ENCODE measurements at places on chromosomes 2 and 18.

DNA sequence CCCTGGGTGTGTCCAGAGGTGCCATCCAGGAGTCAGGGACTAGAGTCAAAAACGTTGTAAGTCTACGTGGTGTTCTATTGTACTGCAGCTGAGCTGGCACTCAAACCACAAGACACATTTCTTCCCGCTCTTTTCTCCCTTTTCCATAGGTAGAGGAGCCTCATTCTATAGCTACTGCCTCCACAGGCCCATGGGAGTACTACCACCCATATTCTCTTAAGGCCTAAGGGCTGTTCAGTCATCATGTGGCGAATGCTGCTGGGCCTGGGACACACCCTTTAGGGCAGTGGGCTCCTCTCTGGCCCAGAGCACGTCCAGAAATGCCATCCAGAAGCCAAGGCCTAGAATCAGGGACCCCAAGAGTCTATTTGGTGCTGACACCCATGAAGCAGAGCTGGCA, 1271.7 kb downstream of the CNTNAP5 start:
- DNase-seq = no peak

DNA sequence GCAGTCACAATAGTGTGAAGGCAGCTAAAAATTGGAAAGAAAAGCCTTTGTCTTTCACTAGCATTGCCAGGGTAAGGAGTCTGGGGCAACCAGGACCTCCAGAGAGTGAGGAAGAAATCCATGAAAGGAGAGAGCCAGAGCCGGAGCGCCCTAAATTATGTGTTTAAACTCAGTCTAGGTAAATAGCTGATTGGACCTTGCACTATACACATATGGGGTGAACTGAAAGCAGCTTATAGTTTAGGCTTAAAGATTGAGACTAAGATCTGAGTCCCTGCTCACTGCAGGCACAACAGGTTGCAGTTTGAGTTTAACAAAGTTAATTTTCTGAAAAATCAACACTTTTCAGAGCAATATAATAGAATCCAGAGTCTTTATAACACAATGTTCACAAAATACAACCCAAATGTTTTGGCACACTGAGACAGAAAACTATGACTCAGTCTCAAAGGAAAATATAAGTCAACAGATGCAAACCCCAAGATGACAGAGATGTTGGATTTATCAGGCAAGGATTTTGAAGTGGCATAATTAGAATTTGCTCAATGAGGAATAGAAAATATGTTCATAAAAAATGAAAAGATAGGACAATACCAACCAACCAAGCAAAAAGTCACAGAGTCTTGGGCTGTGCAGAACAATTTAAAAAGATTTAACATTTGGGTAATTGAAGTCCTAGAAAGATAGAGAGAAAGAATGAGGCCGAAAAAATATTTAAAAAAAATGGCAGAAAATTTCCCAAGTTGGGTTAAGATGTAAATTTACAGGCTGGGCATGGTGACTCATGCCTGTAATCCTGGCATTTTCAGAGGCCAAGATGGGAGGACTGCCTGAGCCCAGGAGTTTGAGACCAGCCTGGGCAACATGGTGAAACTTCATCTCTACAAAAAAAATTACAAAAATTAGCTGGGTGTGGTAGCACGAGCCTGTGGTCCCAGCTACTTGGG, 39.6 kb downstream of the DOK1 start:
- no peak for DNase-seq

DNA sequence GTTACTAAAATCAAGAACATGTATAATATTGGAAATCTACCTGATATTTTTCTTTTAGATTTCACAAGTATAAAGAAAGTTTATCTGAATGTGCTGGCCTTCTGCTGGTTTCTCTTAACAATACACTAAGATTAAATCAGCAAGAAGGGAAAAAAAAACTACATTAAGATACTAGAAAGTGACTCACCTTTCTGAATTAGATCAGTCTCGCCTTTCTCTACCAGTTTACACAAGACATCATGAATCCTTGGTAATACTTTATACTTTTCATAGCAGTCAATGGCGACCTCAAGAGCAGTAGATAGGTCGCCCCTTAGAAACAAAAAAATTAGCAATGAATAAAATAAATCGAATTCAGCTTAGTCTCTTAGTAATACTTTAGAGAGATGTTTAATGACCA, 61.2 kb downstream of the LRPPRC start:
- no peak for DNase-seq

- no peak for DNase-seq
Observed at GRCh38 chr2:27871802-27872201, 18.4 kb downstream of the RBKS start.

DNA sequence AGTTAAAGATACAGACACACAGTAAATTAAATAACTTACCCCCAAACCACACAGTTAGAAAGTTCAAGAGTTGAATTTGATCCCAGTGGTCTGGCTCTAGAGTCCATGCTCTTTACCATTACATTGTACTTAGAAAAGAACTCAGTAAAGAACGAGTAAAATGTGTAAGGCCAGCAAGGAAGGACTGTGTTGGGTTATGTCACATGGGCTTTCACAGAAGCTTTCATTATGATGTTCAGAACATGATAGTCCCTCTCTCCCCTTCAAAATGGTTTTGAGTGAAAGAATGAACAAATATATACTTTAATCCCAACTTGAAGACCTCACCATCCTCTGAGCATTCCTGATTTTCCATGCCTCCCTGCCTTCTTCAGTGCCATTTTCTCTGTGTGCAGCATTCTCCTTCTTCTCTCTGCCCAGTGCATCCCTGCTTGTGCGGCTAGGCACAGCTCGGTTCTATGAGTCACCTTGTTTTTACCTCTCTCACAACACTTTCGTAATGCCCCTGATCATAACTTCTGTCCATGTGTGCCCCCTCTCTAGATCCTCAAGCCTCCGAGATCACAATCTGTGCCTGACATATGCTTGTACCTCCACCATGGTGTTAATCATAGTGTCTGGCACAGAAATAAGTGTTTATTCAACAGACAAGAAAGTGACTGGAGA, 22.0 kb downstream of the RASGRP3 start:
- DNase-seq = no peak

DNA sequence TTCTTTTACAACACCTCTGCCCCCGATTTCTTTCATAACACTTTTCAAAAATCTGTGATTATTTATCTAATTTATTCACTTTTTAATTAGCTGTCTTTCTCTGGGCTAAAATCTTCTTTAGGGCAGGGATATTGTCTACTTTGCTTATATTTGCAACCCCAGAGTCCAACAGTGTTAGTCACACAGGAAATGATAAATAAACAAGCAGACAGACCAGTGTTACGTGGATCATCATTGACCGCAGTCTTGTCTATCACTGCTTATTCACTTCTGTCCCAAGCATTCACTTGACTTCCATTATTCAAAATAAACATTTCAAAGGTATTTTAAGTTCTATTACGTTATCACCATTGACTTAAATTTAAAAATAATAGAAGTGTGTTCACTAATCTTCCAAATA, 237.6 kb upstream of the UBE2E3 start:
- DNase-seq = no peak

GRCh38 chr2:109304731-109305470, 175.9 kb downstream of the SH3RF3 start:
- no peak for DNase-seq

DNA sequence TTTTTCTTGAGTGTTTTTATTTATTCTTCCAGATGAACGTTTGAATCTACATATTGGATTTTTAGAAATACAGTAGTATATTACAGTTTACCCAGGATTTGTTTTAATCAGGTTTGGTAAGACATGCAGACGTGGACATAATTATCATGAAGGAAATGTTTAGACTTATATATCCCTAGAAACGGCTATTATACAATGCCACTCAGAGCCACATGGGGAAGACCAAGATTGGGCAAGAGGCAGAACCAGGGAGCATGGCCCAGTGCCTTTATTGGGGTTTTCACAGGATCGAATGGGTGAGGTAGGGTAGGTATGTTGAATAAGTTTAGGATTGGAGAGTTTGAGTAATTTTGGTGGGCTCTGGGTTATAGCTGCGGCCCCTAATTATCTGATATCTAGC, 212.2 kb downstream of the CAMKMT start:
- DNase-seq = no peak

DNA sequence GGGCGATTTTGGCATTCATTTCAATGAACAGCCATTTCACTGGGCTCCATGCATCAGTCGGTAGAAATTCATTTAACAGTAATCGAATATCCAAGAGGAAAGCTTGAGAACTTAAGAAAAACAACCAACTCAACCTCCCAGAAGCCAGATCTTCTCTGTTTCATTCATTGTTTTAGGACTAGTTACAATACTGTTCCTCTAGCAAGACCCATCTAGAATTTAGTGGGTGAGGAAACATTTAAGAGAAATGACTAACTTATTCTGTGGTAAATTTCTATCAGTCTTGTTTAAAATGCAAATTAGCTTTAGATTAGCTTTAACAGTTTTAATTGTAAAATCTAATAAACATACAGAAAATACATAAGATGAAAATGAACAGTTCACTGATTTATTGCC, 81.4 kb upstream of the SMAD7 start:
- DNase-seq = no peak

DNA sequence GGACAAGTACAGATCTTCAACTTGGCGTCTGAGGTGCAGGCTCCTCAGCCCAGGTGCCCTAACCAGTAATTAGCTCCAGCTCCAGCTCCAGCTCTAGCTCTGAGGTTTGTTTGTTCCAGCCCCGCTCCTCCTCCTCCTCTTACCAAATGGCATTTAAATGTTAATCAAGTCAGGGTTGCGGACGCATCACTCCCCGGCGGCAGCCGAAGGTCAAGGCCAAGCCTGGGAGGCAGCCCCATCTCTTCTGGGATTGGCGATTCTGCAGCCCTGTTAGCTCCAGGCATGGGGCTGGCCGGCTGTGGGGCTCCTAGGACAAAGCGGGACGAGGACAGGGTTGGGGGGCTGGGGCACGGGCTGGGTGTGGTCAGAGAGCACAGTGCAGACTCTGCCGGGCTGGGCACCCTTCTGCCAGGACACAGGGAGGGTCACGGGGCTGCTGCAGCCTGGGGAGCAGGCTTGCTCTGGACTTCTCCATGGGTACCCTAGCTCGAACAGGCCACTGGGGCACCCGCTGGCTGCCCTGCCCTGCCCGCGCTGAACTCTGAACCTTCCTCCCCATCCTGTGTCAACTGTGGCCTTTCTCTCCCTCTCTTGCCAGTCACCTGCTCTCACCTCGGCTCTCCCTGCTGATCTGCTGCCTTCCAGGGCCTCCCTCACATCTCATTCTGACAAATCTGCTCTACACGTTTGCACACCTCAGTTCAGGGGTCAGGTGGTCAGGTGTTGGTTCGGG, 203.3 kb downstream of the CELF4 start:
- no peak for DNase-seq

GRCh38 chr2:210606001-210606400, 49.6 kb downstream of the CPS1 start:
- no peak for DNase-seq

GRCh38 chr2:170966648-170967396, 37.8 kb downstream of the GORASP2 start:
- no peak for DNase-seq

DNA sequence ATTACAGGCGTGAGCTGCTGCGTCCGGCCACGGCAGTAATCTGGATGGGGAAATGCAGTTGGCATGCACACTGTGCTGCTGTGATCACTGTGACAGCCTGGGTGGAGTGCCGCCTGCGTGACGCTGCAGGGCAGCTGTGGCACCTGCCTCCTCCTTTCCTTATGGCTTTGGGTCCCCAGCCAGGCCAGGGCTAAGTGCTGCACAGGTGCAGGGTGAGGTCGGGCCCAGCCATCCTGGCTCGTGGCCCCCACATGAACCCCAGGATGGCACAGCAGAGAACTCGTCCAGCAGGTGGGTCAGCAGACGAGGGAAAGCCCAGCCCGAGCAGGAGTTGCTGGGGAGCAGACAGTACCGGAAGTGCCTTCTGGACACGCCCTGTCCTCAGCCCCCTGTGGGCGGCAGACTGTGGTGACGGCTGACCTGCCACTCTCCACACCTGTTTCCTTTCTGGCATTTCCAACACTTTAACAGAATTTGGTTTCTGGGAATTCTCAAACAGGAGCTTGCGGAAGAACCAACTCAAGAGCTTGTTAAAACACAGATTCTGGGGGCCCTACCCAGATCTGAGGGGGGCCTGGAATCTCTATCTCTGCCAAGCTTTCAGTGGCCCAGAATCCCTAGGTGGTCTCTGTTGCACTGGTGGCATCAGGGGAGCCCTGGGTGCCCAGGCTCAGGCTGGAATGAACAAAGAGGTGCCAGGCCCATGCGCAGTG, 16.9 kb downstream of the HS1BP3 start:
- DNase-seq = no peak

GRCh38 chr2:127205218-127206125, 14.6 kb downstream of the CYP27C1 start:
- no peak for DNase-seq

GRCh38 chr18:34494359-34494696, 215.8 kb upstream of the DTNA start:
- no peak for DNase-seq

DNA sequence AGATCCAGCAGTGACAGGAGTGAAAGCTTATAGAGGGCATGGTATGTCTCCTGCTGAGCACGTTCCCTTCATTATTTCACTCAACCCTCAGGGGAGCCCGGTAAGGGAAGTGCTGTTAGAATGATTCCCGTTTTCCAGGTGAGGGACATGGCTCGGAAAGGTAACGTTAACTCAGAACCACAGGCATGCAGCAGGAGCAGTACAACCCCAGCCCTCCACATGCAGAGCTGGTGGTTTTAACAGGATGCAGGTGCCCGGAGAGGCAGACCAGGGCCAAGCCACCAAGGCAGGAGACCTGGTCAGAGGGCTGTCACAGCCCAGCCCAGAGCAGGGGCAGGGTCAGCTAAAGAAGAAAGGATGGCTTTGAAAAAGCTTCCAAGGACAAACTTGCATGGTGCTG, 268.5 kb downstream of the SH3BP4 start:
- DNase-seq = no peak

- DNase-seq = no peak
Observed at GRCh38 chr2:216548901-216549331, 50.3 kb downstream of the RPL37A start.

- no peak for DNase-seq
Observed at GRCh38 chr2:237132799-237133198, 47.1 kb downstream of the COPS8 start.

DNA sequence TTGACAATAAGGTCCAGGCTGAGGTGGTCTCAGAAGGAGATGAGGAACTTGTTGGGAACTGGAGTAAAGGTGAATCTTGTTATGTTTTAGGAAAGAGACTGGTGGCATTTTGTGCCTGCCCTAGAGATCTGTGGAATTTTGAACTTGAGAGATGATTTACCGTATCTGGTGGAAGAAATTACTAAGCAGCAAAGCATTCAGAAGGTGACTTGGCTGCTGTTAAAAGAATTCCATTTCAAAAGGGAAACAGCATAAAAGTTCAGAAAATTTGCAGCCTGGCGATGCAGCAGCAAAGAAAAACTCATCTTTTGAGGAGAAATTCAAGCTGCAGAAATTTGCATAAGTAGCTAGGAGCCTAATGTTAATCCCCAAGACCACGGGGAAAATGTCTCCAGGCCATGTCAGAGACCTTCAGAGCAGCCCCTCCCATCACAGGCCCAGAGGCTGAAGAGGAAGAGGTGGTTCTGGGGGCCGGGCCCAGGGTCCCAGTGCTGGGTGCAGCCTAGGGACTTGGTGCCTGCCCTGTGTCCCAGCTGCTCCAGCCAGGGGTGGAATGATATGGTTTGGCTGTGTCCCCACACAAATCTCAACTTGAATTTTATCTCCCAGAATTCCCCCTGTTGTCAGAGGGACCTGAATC, 73.5 kb downstream of the FIGN start:
- DNase-seq = no peak

GRCh38 chr2:188746727-188747126, 227.4 kb upstream of the COL3A1 start:
- no peak for DNase-seq

Data from GDM1 (cell line).